ENCODE measurements at places on chromosomes 4 and X. TPM values are rescaled to one million over a fixed set of nuclear protein-coding genes. Genes with fewer than 3 reads are reported as not detected.
A peak's percentile ranks its signal among the peaks of the same experiment; 100 is the strongest.

The GLOD5 gene
- total RNA-seq, result not detected

The CLNK gene
- not detected for total RNA-seq

The MTCP1 gene
- 2.3 TPM for total RNA-seq

The FAM47E gene
- 17.9 TPM for total RNA-seq

The TLR10 gene
- 1.3 TPM for total RNA-seq

DNA sequence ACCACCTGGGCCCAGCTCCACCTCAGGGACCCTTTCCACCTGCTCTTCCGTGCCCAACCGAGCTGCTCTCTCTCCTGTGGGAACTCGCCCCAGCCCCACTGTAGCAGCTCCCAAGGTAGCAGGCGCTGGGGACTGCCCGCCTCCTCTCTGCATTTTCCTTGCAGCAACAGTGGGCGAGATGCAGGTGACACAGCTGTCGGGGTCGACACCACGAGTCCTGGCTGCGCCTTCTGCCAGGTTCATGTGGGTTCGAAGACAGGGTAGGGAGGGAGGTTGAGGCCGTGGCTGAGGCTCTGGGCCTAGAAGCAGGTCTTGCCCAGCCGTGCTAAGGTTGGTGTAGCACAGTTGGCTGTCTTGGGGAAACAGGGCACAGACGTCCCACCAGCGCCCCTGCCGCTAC, 245.2 kb upstream of the FSTL5 start:
- no peaks in the 10 kb centered on the region for H3K36me3 ChIP-seq
- no peak overlapping the region for H3K4me3 ChIP-seq
- H3K27me3 ChIP-seq, result no peaks in the 10 kb centered on the region
- no peaks in the 10 kb centered on the region for H3K4me1 ChIP-seq

- H3K4me1 ChIP-seq, result no peaks in the 10 kb centered on the region
- H3K36me3 ChIP-seq, result no peaks in the 10 kb centered on the region
- H3K4me3 ChIP-seq, result peak within 1 kb of the TSS; percentile 75
- peak within 1 kb of the TSS; percentile 81 for H3K27ac ChIP-seq
- DNase-seq, result peak; percentile 54
- no peaks in the 10 kb centered on the region for H3K27me3 ChIP-seq
Measured at GRCh38 chr4:122921971-122922876, at the start of gene NUDT6. NUDT6 (minus strand) TSS chr4:122922597; CDS start chr4:122922572, 25 bp downstream.

GRCh38 chr4:156939139-156939538, 32.5 kb downstream of the PDGFC start:
- no peaks in the 10 kb centered on the region for H3K27me3 ChIP-seq
- no peak overlapping the region for H3K4me3 ChIP-seq
- no peaks in the 10 kb centered on the region for H3K36me3 ChIP-seq

DNA sequence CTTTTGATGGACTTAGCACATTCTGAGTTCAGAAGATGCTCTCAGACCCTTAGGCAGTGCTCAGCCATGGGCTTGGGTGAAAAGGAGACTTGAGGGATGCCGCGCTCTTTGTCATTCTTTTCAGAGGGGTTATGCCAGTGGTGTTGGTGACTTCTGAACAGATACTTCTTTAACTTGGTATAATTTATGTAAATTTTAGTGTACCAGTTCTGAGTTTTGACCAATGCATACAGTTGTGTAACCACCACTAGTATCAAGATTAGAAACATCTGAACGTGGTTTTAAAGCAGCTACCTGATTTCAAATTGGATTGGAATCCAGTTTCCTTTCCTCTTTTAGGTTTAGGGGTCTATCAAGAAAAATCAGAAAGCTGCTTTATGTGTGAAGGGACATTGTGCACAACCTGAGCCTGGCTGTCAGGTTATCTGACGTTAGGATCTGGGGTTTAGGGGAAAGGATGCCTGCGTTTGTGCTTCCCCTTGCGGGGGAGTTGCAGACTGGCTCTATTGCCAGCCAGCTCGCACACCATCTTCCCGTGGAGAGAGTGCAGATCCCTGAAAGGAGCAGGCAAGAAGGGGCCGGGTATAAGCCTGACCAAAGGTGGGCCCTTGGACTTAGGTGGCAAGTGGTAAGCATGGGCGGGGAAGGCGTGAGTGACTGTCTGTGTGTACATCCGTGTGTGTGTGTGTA, 19.0 kb downstream of the SMS start:
- no peak overlapping the region for H3K4me3 ChIP-seq
- no peak for DNase-seq
- no peak overlapping the region for H3K27ac ChIP-seq
- no peaks in the 10 kb centered on the region for H3K27me3 ChIP-seq
- H3K4me1 ChIP-seq, result no peaks in the 10 kb centered on the region
- no peaks in the 10 kb centered on the region for H3K36me3 ChIP-seq

- H3K27me3 ChIP-seq, result no peaks in the 10 kb centered on the region
- peaks cover 4% of the 10 kb centered on the region for H3K4me1 ChIP-seq
- H3K36me3 ChIP-seq, result no peaks in the 10 kb centered on the region
- peak; percentile 33 for DNase-seq
- peak overlapping the region; percentile 48 for H3K27ac ChIP-seq
Measured at GRCh38 chr4:152634110-152634760, 45.6 kb downstream of the TMEM154 start.

DNA sequence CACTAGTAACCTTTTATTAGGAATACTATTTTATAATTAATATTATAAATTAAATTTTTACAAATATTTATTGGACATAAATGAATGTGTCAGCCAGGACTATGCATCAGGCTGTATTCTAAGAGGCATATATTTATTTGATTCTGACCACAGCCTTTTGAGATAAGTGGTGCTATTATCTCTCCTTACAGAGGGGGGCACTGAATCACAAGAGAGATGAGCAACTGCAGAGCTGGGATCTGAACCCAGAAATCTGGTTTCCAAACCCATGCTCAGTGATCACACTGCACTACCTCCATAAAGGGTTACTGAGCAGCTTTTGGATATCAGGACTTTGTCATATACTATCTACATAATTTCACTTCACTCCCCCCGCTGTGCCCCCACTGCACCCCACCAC, 322.0 kb downstream of the TMA16 start:
- no peak overlapping the region for H3K27ac ChIP-seq
- no peak overlapping the region for H3K4me3 ChIP-seq
- no peaks in the 10 kb centered on the region for H3K36me3 ChIP-seq
- H3K4me1 ChIP-seq, result no peaks in the 10 kb centered on the region
- no peak for DNase-seq
- H3K27me3 ChIP-seq, result no peaks in the 10 kb centered on the region

GRCh38 chr4:169030562-169030982, 20.5 kb upstream of the CBR4 start:
- DNase-seq, result no peak
- H3K27ac ChIP-seq, result no peak overlapping the region
- H3K4me1 ChIP-seq, result no peaks in the 10 kb centered on the region
- no peaks in the 10 kb centered on the region for H3K36me3 ChIP-seq
- no peak overlapping the region for H3K4me3 ChIP-seq

- H3K27me3 ChIP-seq, result no peaks in the 10 kb centered on the region
- no peak overlapping the region for H3K4me3 ChIP-seq
- peak overlapping the region; percentile 15 for H3K27ac ChIP-seq
- no peaks in the 10 kb centered on the region for H3K4me1 ChIP-seq
Measured at GRCh38 chr4:145804116-145804515, 124.2 kb downstream of the C4orf51 start.

DNA sequence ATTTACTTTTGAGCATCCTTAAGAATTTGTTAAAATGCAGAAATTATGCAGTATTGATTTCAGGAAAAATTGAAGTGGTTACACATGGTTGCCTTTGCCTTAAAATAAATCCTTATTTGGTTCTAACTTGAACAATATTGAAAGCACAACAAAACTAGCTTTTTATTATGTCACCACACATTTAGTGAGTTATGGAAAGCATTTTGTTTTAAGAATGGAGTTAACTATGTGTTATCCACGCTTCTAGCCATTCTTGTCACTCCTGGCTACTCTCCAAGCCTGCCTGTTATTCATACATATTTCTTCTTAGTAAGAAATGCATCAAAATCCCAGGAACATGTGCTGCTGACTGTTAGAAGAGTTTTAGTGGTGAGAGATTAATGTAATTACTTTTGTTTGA, 73.9 kb downstream of the FAT4 start:
- H3K36me3 ChIP-seq, result no peaks in the 10 kb centered on the region
- no peaks in the 10 kb centered on the region for H3K27me3 ChIP-seq
- no peak overlapping the region for H3K4me3 ChIP-seq
- H3K4me1 ChIP-seq, result no peaks in the 10 kb centered on the region

- DNase-seq, result no peak
- no peak overlapping the region for H3K4me3 ChIP-seq
- H3K4me1 ChIP-seq, result no peaks in the 10 kb centered on the region
- no peak overlapping the region for H3K27ac ChIP-seq
- H3K27me3 ChIP-seq, result no peaks in the 10 kb centered on the region
- H3K36me3 ChIP-seq, result no peaks in the 10 kb centered on the region
Measured at GRCh38 chr4:163489929-163490328, 4.6 kb upstream of the TMA16 start.

- H3K4me3 ChIP-seq, result no peak overlapping the region
- no peaks in the 10 kb centered on the region for H3K27me3 ChIP-seq
- H3K36me3 ChIP-seq, result no peaks in the 10 kb centered on the region
- no peak for DNase-seq
- H3K4me1 ChIP-seq, result no peaks in the 10 kb centered on the region
- H3K27ac ChIP-seq, result no peak overlapping the region
Measured at GRCh38 chr4:130640592-130640991, 1544.6 kb downstream of the C4orf33 start.

GRCh38 chr4:2799971-2800690, 7.2 kb downstream of the SH3BP2 start:
- peak overlapping the region; percentile 87 for H3K27ac ChIP-seq
- H3K4me3 ChIP-seq, result peak overlapping the region; percentile 17
- no peaks in the 10 kb centered on the region for H3K36me3 ChIP-seq
- peaks cover 36% of the 10 kb centered on the region for H3K4me1 ChIP-seq
- no peak for DNase-seq

DNA sequence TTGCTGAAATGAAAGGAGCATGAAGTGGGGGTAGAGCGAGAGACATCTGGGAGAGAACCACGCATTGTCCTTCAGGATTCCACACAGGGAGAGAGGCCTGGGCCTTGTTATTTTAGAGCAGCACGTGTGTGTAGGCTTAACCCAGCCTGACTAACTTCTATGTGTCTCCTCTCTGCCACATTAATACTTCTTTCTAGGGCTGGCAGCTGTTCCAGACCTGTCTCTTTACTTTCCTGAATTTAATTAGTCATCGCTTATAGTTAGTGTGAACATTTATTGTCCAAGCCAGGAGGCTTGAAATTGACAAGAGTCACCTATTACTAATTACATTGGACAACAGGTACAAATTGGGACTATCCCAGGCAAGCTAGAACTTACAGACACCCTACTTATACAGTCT, 51.3 kb downstream of the SMAD1 start:
- H3K27me3 ChIP-seq, result no peaks in the 10 kb centered on the region
- H3K36me3 ChIP-seq, result no peaks in the 10 kb centered on the region
- H3K4me3 ChIP-seq, result no peak overlapping the region

DNA sequence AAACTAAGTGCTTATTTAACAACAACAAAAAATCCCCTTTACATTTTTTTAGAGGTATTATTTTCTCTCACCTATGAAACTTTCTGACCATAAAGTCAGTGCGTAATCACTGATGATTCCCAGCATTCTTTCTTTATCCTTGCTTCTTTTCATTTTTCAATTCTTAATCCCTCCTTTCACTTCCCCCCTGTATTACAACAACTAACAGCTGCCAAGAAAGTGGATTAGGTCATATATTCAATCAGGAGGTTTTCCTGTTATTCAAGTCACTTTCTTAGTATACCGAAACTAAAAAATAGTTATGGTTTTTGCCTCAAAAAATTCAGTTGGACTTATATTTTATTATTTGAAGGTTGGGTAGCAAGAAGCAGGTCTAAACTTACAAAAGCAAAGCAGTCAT, 2.1 kb upstream of the STAP1 start:
- H3K27ac ChIP-seq, result no peak overlapping the region
- no peaks in the 10 kb centered on the region for H3K27me3 ChIP-seq
- H3K36me3 ChIP-seq, result no peaks in the 10 kb centered on the region
- H3K4me1 ChIP-seq, result no peaks in the 10 kb centered on the region
- DNase-seq, result no peak

DNA sequence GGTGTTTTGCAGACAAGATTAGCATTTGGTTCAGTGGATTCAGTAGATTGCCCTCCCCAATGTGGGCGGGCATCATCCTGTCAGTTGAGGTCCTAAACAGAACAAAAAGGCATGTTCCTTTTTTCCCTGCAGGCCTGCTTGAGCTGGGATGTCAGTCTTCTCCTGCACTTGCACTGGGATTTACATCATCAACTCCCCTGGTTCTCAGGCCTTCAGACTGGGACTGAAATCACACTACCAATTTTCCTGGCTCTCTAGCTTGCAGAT, 278.9 kb upstream of the FTHL17 start:
- H3K36me3 ChIP-seq, result no peaks in the 10 kb centered on the region
- no peak overlapping the region for H3K4me3 ChIP-seq
- DNase-seq, result no peak
- no peaks in the 10 kb centered on the region for H3K4me1 ChIP-seq
- no peak overlapping the region for H3K27ac ChIP-seq

- H3K4me1 ChIP-seq, result no peaks in the 10 kb centered on the region
- no peak overlapping the region for H3K27ac ChIP-seq
- H3K27me3 ChIP-seq, result no peaks in the 10 kb centered on the region
- no peak for DNase-seq
- H3K4me3 ChIP-seq, result no peak overlapping the region
- no peaks in the 10 kb centered on the region for H3K36me3 ChIP-seq
Measured at GRCh38 chr4:110108960-110109359, 89.5 kb downstream of the ELOVL6 start.

DNA sequence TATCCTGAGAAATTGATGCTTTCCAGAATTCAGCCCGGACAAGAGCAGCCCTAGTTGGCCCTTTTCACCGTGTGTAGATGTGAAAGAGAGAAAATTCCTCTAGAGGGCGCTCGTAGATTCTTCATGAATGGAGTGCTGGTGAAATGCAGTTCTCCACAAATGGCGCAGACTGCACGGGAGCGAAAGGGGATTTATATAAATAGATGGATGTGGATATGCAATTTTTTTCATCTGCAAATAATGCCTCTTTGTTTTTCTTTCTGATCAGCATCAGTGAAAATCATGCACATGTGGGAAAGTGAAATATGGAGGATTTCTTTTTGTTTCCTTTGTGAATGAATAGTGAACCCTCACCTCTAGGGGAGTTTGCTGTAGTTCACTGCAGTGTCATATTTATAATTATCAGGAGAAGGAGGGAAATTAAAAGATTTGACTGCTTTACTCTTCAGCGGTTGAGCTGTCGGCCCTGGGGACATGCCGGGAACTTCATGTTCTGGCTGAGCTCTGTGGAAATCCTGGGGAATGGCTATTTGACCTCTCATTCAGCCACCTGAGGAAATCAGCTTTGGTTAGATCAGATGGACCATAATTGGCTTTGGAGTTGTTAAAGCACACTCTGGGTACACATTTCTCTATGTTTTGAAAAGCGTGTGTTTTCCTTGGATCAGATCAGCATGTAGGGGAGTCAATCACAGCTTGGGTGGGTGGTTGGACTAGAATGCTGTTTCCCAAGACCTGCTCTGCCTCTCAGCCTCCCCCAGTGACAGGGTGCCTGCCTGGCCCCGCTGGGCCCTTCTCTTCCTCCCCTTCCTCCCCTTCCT, 115.0 kb upstream of the SHISA3 start:
- H3K4me3 ChIP-seq, result no peak overlapping the region
- H3K27me3 ChIP-seq, result no peaks in the 10 kb centered on the region
- H3K4me1 ChIP-seq, result no peaks in the 10 kb centered on the region
- H3K36me3 ChIP-seq, result no peaks in the 10 kb centered on the region
- no peak overlapping the region for H3K27ac ChIP-seq
